ENCODE measurements at places on chromosomes 5 and 9. TPM values are rescaled to one million over a fixed set of nuclear protein-coding genes. Genes with fewer than 3 reads are reported as not detected.

DNA sequence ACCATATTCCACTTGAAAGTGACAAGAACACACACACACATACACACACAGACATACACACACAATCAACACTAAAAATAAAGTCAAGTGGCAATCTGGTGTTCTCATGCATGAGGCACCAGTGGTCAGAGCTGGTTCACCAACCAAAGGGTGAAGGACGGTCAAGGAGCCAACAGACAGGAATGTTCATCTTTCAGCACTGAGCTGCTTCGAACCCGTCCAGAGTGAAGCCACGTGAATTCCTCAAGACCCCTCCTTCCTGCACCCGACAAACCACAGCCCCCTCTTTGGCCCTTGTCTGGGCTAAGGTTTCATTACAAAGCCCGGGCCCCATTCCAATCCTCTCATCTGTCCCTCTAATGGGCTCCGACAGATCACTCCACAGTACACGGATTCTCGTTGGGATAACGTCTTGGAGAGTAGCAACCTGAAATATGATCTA lies 84.5 kb upstream of the SMIM23 start:
- DNase-seq: no peak

GRCh38 chr9:31639451-31639850 lies 745.0 kb upstream of the ACO1 start:
- no peak for DNase-seq

The ANXA2R gene
- 2.8 TPM for total RNA-seq

The PAPPA gene
- total RNA-seq: 5.6 TPM

The MED22 gene
- 28.7 TPM for total RNA-seq

DNA sequence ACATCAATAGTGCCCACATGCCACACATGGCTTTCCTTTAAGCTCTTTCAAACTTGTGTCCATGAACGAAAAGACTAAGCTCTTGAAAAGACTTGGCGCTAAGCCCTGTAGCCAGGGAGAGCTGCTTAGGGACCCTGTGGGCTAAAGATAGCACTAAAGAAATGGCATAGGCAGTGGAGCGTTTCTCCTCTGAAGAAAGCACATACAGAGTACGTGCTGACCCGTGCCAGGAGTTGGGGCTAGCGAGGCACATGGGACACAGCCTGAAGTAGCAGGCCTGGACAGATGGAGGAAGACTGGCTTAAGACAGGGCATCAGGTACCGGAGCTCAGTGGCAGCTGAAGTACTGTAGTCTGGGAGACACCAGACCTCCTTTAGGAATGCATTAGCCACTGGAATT lies 39.7 kb downstream of the ADGRV1 start:
- DNase-seq: no peak

The PFN3 gene
- not detected for total RNA-seq
